ENCODE measurements at places on chromosomes 2 and 18. TPM values are rescaled to one million over a fixed set of nuclear protein-coding genes. Genes with fewer than 3 reads are reported as not detected.
A peak's percentile ranks its signal among the peaks of the same experiment; 100 is the strongest.

- peaks cover 3% of the 10 kb centered on the region for H3K27me3 ChIP-seq
- H3K4me3 ChIP-seq: peak overlapping the region; percentile 24
- H3K27ac ChIP-seq: peak overlapping the region; percentile 61
- DNase-seq: peak; percentile 72
Measured at GRCh38 chr2:8229546-8229986, 452.3 kb upstream of the ID2 start.

GAL3ST2 gene
- 0.95 TPM for total RNA-seq

- H3K27ac ChIP-seq: no peak overlapping the region
- no peak for DNase-seq
- no peaks in the 10 kb centered on the region for H3K4me1 ChIP-seq
Measured at GRCh38 chr2:191345788-191346187, 100.6 kb downstream of the MYO1B start.

RBFA gene
- 45.5 TPM for total RNA-seq

GRCh38 chr2:127389778-127390435 lies 2.1 kb upstream of the MAP3K2 start:
- DNase-seq: peak; percentile 31
- H3K27me3 ChIP-seq: no peaks in the 10 kb centered on the region
- H3K4me1 ChIP-seq: peaks cover 57% of the 10 kb centered on the region
- H3K27ac ChIP-seq: peak overlapping the region; percentile 89
- H3K36me3 ChIP-seq: peaks cover 17% of the 10 kb centered on the region

DNA sequence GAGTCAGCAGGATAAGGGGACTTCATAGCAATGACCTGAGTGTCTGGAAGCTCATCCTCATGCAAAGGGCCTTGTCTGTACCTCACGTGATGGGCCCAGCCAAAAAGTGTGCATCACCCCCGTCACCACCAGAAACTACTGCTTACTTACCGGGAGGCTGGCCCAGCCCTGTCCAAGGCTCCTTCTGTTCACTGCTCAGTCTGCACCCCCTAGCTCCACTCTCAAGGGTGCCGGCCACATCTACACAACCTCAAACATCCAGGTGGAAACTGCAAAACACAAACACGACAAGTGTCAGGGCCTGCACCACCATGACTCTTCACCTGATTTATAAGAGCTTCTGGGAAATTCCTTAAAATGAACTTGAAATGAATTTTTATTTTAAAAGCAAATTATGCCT lies 55.1 kb downstream of the ADD2 start:
- no peak overlapping the region for H3K27ac ChIP-seq
- no peaks in the 10 kb centered on the region for H3K27me3 ChIP-seq
- peaks cover 2% of the 10 kb centered on the region for H3K36me3 ChIP-seq

- no peaks in the 10 kb centered on the region for H3K27me3 ChIP-seq
- no peaks in the 10 kb centered on the region for H3K4me1 ChIP-seq
- H3K4me3 ChIP-seq: no peak overlapping the region
- no peak overlapping the region for H3K27ac ChIP-seq
Measured at GRCh38 chr2:233455006-233455405, 100.7 kb downstream of the DGKD start.

GRCh38 chr2:172063446-172063845 lies 21.9 kb upstream of the DLX1 start:
- H3K4me3 ChIP-seq: no peak overlapping the region
- H3K27me3 ChIP-seq: no peaks in the 10 kb centered on the region
- H3K4me1 ChIP-seq: no peaks in the 10 kb centered on the region
- peaks cover 11% of the 10 kb centered on the region for H3K36me3 ChIP-seq
- no peak for DNase-seq

DPP4 gene
- 26.4 TPM for total RNA-seq

All from activated CD8-positive, alpha-beta T cell treated with anti-CD3 and anti-CD28 coated beads for 36 hours (primary cell).